ENCODE measurements at places on chromosomes 11 and 22. TPM values are rescaled to one million over a fixed set of nuclear protein-coding genes. Genes with fewer than 3 reads are reported as not detected.

KRTAP5-7 gene
- not detected for total RNA-seq

CPT1A gene
- 5.9 TPM for total RNA-seq

ACR gene
- not detected for total RNA-seq

FGF4 gene
- not detected for total RNA-seq

UPK3A gene
- not detected for total RNA-seq

HBB gene
- total RNA-seq: not detected

CSF2RB gene
- total RNA-seq: not detected

GTSE1 gene
- 20.2 TPM for total RNA-seq

KCNJ4 gene
- total RNA-seq: not detected

GLB1L2 gene
- total RNA-seq: 0.50 TPM

MCAM gene
- 195 TPM for total RNA-seq

SLC17A6 gene
- total RNA-seq: not detected

MYBPC3 gene
- total RNA-seq: not detected

FGF3 gene
- not detected for total RNA-seq

MPPED2 gene
- 0.17 TPM for total RNA-seq

TNKS1BP1 gene
- total RNA-seq: 70.6 TPM

TRIM34 gene
- 2.4 TPM for total RNA-seq

Data from bronchus fibroblast of lung (primary cell).